ENCODE measurements at places on chromosomes 7 and 10.

DNA sequence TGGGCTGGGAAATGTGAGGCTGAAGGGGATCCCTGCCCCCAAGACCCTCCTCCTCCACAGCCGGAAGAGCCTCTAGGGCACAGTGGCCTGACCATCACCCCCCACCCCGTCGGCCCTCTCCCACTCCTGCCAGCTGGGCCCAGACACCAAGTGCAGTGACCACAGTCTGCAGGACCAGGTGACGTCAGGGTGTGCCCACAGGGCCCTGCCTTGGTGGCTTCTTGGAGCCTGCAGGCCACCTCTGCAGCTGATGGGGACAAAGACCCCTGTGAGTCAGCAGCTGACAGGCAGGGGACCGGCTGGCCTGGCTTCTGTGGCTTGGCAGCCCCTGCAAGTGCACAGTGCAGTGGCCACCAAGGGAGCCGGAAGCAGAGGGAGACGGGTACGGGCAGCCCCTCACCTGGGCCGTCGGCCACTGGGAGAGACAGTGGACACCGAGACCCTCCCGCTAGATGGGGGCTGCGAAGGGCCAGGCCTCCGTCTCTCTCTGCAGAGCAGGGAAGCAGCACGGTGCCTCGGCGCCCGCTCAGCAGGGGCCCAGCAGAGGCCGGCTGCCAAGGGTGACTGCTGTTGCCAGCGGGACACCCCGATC, 274.6 kb downstream of the ELFN1 start:
- no peak for DNase-seq

GRCh38 chr7:85423209-85423895, 236.5 kb upstream of the SEMA3D start:
- DNase-seq: no peak

GRCh38 chr10:7872041-7872442, 53.7 kb downstream of the TAF3 start:
- DNase-seq: no peak

DNA sequence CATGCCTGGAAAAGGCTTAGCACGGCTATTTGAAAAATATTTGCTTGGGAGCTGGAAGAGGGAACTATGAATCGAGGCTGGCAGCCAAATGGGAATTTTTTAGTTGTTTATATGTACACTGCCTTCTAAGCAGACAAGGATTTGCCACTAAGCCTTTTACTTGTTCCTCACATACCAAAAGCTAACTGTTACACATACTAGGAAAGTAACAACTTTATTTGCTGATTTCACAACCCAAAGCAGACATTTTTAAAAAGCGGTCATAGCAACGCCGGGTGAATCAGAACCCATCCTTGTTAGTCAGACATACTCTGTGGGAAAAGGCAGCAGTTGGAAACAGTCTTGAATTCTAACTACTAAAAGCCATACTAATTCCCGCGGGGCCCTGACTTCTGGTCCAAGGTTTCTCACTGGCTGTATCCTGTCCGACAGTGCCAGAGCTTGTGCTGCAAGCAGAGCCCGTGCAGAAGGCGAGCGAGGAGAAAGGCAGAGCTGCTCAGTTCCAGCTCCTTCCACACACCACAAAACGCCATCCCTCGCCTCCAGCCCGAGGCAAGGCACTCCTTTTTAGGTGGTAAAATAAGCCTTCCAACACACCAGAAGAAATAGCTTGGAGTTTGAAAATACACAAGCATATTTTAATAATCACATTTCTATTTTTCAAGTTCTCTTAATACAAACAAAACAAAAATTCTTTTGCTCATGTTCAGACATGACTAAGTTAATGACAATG, 89.2 kb downstream of the RNF216 start:
- no peak for DNase-seq

DNA sequence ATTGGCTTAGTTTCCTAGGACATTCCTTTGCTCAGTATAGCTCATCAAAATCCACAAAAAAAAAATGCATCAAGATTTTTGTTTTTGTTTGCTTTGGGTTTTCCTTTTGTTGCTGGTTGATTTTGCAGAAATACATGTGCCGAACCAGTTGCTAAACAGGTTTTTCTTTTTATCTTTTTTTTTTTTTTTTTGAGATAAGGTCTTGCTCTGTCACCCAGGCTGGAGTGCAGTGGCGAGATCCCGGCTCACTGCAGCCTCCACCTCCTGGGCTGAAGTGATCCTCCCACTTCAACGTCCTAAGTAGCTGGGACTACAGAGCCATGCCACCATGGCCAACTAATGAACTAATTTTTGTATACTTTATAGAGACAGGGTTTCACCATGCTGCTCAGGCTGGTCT, 8.3 kb downstream of the CSTF2T start:
- DNase-seq: no peak

DNA sequence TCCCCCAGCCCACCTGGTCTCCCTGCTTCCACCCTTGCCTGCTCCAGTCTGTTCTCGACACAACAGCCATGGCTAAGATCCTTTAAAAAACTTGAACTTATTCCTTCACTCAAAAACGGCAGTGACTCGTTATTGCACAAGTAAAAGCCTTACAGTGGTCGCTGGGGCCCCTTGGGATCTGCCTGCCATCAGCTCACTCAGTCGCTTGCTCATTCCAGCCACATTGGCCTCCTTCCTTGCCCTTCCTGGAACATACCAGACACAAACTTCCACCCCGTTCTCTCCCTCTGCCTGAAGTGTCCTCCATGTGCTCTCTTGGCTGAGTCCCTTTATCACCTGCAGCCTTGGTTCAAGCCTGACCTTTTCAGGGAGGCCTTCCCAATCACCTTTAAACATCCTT, 4.7 kb downstream of the CCNY start:
- no peak for DNase-seq

DNA sequence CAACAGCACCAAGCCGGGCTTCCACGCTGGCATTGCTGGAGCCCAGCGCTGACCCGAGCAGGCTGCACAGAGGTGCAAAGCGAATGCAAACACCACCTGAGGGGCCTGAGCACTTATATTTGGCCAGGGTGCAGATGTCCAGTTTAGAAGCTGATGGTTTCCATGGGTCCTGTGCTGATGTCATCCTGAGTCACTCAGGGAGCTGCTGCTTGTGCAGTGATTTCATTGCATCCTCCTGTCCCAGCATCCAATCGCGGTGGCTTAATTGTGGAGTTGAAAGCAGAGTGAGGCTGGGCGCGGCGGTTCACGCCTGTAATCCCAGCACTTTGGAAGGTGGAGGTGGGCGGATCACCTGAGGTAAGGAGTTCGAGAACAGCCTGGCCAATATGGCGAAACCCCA, 410.2 kb upstream of the KLF6 start:
- no peak for DNase-seq

DNA sequence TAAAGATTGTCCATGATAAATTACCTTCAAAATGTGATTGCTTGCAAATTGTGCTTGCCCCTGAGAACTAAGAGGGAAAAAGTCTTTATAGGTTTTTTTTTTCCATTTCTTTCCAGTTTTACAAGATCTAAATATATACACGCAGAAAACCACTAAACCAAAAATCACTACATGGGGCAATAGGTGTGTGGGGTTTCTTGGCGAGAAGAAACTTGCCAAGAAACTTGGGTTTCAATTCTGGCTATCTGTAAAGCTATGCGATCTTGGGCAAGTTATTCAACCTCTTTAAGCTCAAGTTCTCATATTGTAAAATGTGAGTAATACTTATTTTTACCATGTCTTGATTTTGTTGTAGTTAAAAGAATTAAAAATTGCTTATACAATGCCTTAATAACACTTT, 17.0 kb downstream of the CUBN start:
- DNase-seq: no peak

DNA sequence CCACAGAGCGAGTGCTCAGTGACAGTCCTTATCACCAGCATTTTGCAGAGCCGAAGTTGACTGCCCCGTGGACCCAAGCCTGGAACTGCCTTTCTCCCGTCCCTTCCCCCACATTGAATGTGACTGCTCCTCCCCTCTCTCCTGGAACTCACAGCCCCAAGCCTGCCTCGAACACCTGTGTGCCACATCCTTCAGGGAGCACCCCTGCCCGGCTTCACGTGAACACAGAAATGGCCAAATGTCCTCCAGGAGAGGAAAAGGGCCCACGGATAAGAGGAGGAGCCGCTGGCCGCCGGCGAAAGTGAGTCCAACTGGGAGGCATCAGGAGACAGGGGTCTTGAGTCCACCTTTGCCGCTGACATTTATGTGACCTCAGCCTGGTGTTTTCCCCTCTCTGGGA, 16.2 kb downstream of the STX1A start:
- no peak for DNase-seq

- no peak for DNase-seq
Measured at GRCh38 chr10:62699148-62699547, 105.4 kb upstream of the ADO start.

DNA sequence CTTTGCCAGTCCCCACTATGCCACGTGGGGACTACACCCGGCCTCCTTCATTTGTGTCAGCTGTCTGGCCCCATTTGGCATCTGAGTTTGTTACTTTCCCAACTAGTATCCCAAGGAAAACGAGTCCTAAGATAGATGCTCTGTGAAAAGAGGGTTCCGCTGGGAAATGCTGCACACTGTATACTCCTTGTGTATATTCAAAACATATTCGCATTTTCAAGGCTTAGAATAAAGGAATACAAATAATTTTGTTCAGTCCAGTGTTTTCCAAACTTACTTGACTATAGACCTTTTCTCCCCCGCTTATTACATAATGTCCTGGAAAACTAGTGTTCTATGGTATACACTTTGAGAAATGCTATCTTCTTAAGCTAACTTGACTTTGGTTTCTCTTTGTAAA, 167.8 kb upstream of the IMMP2L start:
- DNase-seq: no peak

DNA sequence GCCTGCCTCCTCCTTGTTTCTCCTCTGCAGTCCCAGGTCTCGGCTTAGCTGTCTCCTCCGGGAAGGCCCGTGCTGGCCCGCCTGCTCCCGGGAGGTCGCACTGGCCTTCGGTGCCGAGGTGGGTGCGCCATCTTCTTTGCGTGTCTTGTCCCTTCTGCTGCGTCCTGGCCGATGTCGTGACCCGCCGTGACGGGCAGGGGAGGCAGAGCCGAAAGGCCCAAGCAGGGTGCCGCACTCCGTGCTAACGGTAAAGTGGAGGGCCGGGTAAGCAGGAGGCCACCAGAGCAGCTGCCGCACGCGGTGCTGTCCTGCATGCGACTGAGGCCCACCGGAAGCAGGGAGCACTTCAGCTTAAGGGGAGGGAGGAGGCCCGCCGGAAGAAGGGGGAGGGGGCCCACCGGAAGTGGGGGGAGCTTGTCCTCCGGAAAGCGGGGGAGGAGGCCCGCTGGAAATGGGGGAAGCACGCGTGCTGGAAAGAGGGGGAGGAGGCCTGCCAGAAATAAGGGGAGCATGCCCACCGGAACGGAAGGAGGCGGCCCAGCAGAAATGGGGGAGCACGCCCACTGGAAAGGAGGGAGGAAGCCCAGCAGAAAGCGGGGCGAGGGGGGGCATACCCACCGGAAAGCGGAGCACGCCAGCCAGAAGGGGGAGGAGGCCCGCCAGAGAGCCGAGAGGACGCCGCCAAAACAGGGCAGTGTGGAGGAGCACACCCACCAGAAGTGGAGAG, 71.4 kb downstream of the PROSER2 start:
- no peak for DNase-seq

GRCh38 chr7:54179321-54180029, 362.7 kb upstream of the VSTM2A start:
- no peak for DNase-seq

DNA sequence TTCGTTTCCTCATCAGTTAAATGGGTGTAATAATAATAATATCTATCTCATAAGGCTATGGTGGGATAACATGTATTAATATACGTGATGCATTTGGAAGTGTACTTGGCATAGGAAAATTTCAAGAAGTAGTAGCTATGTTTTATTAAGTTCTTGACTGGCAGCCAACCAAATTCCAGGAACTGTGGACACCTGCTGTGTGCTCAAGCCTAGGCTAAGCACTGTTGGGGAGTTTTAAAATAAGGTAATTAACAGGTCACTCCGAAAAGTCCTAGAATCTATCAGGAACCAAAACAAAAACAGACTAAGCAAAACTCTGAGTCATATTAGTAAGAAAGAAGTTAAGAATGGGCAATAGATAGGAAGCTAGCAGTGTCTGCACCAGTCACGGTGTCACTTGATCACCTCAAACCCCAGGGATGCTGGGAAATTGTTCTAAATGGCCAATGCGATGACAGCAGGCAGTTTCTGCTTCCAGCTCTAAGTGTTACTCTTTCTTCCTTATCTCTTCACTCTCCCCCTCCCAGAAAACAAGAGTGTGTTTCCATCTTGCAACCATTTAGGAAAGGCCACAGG, 92.0 kb upstream of the GDF10 start:
- no peak for DNase-seq

GRCh38 chr10:27366769-27367168, 126.2 kb upstream of the ACBD5 start:
- no peak for DNase-seq

- no peak for DNase-seq
Measured at GRCh38 chr10:78768876-78769275, 299.9 kb upstream of the ZMIZ1 start.

- DNase-seq: no peak
Measured at GRCh38 chr7:111409714-111410422, 152.4 kb downstream of the IMMP2L start.

DNA sequence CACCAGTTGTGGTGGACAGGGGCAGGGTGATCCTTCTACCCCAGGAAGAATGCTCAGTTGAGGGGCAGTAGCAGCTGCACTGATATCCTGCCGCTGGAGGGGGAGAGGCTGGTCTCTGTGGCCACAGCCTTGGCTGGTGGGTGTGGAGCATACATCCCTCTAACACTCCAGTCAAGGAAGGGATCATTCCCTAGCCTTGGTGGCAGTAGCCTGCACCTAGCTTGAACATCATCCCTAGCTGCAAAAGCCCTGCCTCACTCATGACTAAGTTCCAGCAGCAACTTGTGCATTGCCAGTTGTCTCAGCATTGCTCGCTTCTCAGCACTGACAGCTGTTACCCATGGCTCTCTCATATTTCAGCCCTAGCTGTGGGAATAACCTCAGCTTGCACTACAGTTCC, 688.9 kb upstream of the POT1 start:
- DNase-seq: no peak

DNA sequence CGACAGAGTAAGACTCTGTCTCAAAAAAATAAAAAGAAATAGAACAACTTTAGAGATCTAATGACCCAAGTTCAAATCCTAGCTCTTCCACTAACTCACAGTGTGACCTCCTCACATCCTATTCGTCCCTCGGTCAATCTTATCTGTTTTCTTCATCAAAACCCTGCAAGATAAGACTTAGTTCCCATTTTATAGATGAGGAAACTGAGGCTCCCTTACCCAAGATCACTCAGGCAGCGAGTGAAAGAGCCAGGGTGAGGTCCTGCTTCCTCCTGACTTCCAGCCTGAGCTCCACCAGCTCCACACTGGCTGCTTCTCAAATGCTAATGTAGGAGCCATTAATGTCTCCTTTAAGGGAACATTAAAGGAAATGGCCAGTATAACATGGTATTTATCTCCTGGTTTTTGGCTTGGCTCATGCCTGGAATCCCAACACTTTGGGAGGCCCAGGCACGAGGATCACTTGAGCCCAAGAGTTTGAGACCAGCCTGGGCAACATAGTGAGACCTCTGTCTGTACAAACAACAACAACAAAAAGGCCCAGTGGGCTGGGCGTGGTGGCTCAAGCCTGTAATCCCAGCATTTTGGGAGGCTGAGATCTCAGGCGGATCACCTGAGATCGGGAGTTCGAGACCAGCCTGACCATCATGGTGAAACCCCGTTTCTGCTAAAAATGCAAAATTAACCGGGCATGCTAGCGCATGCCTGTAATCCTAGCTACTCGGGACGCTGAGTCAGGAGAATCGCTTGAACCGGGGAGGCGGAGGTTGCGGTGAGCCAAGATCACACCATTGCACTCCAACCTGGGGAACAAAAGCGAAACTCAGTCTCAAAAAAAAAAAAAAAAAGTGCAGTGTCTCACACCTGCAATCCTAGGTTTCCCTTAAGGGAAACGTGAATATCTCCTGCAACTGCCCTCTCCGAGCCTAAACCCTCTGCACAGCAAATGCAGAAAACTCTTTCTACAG, 3.4 kb upstream of the RHBDD2 start:
- DNase-seq: no peak

- DNase-seq: no peak
Measured at GRCh38 chr10:128130051-128130450, 3.8 kb upstream of the MKI67 start.
